COLO829 (cell line): ENCODE measurements at places on chromosomes 12 and 14.

- peak; percentile 18 for DNase-seq
These were observed 207.9 kb upstream of the BCL2L14 start for GRCh38 chr12:11862798-11863197.

GRCh38 chr12:117124421-117125271 lies 25.4 kb upstream of the TESC start:
- no peak for DNase-seq

DNA sequence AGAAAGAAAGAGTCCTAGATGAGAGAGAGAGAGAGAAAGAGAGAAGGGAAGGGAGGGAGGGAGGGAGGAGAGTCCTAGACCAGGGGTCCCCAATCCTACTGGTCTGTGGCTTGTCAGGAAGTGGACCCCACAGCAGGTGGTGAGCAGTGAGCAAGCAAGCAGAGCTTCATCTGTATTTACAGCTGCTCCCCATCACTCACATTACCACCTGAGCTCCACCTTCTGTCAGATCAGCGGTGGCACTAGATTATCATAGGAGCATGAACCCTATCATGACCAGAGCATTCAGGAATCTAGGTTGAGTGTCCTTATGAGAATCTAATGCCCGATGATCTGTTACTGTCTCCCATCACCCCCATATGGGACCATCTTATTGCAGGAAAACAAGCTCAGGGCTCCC lies 39.2 kb upstream of the AMN1 start:
- no peak for DNase-seq

GRCh38 chr14:88960496-88960895 lies 136.0 kb downstream of the TTC8 start:
- no peak for DNase-seq

DNA sequence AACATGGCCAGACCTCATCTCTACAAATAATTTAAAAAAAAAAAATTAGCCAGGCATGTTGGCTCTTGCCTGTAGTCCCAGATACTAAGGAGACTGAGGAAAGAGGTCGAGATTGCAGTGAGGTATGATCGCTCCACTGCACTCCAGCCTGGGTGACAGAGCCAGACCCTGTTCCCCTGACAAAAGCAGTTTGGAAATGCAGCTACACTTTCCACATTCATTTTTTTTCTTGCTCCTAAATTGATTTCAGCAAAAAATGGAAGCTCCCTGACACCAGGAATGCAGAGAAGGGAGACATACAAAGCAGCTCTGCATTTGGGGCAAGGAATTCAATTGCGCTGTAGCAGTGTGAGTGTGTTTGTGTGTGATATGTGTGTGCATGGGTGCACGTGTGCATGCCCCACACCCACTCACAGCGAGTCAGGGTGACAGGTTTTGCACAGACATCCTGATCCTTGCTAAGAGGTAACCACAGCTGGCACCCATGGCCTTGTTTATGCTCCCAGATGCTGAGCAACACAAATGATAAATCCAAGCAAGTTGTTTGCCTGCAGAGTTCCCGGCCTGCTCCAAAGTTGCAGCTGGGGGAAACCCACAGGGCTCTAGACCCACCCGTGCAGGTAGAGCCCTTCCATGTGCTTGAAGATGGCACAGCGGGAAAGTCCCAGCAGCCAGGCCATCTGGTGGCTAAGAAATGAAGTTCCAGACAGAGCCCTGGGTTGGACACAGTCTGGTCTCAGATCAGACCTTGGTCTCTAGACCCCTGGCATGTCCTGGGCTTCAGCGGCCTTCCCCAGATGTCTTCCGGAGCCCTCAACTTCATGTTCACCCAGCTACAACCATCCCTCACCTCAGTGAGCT lies 25.9 kb upstream of the BDKRB2 start:
- no peak for DNase-seq

DNA sequence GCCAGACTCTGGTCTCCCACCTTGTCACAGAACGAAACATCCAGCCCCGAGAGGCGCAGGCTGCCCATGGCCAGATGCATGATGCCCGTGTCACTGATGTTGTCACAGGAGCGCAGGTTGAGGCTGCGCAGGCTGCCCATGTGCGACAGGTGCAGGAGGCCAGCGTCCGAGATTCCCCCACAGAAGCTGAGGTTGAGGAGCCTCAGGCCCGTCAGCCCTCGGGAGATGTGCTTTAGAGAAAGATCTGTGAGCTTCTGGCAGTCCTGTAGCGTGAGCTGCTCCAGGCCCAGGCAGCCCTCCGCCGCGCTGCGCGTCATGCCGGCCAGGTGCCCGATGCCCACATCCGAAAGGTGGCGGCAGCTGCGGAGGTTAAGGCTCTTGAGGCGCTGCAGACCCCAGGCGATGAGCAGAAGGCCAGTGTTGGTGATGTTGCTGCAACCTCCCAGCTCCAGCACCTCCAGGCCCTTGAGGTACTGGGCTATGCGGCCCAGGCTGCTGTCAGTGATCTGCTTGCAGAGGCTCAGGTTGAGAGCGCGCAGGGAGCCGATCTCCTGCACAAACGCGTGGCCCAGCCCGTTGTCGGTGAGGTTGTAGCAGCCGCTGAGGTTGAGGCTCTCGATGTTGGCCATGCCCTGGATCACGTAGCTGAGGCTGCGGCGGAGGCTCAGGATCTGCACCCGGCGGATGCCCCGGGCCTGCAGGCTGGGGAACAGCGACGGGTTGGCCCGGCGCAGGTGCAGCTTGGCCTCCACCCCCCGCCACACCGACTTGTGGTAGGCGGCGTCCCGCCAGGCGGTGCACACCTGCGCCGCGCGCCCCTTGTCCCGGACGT lies 991 bp downstream of the FBXL14 start:
- no peak for DNase-seq

DNA sequence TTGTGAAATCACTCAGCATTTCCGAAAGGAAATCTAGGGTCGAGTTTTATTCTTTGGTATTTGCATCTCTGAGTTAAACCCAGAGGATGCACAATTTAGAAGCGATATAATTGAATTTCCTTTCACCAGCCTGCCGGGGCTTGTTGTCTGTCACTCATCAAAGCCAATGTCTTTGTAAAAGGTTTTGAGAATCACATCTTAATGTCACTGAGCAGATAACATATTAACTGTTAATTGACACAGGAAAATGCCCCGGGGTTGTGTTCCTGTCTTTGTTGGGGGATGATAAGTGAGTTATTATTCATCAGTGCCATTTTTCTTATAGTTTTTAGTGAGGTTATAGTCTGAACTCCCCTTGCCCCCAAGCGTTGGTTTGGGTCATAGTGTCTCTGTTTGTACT lies 73.4 kb downstream of the DUSP6 start:
- peak; percentile 39 for DNase-seq

DNA sequence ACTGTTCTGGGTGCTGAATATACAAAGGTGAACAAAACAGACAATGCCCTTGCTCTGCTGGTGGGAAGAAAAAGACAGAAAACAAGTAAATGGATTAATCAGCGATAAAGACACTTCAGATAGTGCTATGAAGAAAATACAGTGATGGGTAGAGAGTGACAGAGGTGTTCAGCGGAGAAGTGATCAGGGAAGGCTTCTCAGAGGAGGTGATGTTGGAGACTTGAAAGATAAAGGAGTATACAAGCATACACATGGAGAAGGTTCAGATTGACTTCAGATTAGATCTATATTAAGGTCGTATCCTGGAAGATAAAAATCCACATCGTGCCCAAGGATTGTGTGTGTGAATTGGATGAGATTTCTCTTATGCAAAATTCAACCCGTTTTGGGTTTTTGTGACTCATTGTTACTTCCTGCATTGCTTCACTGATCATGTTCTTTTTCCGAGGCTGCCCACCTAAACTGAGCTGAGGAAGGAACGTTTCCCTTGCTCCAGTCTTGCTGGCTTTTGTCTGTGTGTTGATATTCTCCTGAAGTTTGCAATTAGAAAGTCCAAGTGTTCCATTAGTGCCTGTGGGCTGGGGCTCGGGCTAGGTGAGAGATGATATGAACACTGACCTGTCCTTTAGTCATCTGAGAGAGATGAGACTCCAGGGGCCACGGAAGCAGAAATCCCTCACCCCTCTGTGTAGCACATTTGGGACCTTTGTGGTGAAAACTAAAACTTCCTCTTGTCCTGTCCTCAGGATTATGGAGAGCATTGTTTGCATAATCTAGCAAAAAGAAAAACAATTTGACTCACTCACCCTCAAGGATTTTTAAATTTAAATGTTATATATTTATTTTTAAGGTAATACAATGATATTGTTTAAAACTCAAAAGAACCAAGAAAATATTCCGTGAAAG lies 27.6 kb downstream of the PLXNC1 start:
- DNase-seq = no peak

DNA sequence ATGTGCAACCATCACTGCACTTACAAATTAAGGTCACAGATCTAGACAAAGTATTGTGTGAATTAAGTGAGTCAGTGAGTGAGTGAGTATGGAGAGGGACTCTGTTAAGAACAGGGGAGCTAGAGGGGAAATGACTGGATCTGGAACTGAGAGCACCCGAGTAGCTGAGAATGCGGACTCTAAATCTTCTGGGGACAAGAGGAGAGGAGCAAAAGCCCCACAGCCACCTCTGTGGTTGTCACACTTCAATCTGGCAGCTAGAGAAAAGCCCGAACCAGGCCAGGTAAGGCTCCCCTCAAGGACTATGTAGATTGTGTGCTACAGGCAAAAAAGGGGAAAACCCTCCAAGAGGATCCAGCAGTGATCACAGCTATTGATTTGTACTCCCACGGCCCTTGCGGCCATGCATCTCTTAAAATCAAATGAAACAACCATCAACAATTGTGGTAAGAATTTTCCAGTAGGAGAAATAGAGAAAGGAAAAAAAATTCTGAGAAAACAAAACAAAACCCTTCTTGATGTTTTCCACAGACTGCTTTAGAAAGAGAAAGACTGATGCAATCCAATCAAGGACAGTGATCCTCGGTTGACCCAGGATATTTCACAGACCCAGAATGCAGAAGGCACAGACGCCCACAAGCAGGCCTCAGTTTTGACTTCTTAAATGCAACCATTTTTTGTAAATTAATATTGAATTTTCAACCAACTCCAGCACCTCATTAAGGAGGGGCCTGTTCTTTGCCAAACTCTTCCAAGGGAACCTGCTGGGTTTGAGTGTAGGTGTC lies 109.6 kb downstream of the SLC38A6 start:
- no peak for DNase-seq

GRCh38 chr12:123519141-123520001 lies 14.1 kb downstream of the RILPL1 start:
- DNase-seq = no peak

GRCh38 chr14:51719955-51720354 lies 68.2 kb downstream of the FRMD6 start:
- no peak for DNase-seq

- DNase-seq = no peak
These were observed 2.8 kb downstream of the DYRK4 start for GRCh38 chr12:4564818-4565217.

DNA sequence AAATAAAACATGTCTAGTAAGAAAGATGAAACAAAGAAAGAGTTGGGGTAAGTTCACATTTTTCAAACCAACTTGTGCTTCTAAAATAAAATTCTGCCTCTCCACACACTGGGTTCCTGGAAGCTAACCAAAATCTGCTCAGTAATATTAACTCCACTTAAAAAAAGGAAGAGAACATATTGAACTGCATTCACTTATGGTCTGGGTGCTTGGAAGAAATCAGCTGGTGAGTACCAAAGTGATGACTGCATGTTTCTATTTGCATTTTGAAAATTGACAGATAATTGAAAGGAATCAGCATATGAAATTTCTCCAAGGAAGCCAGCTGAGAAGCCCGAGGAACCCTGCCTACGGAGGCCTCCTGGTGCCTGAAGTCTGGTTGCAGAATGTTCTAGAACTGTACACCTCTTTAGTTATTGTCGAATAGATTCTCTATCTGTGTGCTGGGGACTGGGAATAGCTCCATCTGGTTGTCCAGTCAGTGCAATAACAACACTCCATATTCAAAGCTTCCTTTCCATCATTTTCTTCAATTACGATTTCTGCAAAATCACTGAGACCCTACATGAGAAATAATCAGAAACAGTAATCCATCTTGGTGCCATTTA lies 836.1 kb downstream of the VRK1 start:
- no peak for DNase-seq

DNA sequence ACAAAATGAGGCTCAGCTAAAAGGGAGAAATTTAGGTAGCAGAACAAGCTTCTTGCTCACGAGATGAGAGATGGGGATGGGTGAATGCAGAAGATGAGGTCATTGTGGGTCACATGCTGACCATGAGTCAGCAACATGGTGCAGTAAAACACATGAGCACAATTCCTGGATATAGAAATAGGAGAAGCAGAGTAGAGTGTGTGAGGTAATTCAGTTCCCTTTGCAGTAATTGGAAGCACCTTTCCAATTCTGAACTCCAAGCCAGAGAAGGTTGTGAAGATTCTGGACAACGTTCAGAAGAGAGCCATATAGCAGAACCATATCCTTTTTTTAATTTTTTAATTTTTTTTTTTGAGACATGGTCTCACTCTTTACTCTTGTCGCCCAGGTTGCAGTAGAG lies 62.0 kb upstream of the LMNTD1 start:
- DNase-seq = peak; percentile 63

GRCh38 chr12:5432011-5432400 lies at the start of gene NTF3:
NTF3 (plus strand) TSS chr12:5432108; CDS start chr12:5432325, 217 bp downstream.
- DNase-seq = no peak

- no peak for DNase-seq
These were observed 2.3 kb downstream of the LARP4 start for GRCh38 chr12:50403001-50403440.

DNA sequence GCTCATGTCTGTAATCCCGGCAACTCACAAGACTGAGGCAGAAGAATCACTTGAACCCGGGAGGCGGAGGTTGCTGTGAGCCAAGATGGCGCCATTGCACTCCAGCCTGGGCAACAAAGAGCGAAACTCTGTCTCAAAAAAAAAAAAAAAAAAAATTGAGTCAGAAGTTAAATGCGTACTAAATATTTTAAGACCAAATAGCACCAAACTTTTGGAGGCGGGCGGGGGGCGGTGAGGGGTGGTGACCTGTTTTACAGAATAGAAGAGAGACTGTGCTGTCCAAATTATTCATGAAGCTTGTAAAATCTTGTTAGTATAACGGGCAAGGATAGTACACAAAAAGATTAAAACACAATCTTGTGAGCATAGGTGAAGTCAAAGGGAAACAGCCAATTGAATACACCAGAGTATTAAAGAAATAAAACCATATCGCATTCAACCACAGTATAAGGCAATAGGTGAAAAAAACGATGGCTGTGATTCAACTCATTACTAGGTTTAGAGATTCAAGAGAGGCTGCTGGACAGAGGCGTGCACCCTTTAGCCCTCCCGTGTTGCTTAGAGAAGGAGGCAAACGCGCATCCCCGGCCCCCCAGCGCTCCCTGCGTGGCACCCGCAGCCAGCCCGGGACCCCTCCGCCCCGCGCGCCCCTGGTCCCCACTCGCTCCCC lies 571 bp downstream of the ZNF891 start:
- DNase-seq = no peak
